NK-92 treated with Interleukin-12 subunit alpha and Interleukin-12 subunit beta, amount 100 ng/mL, for 24 hours (cell line): ENCODE measurements at places on chromosomes 7 and 10.

- no peak for DNase-seq
Observed at GRCh38 chr7:146359176-146359575, 242.6 kb downstream of the CNTNAP2 start.

GRCh38 chr7:69661342-69661741, 63.1 kb downstream of the AUTS2 start:
- no peak for DNase-seq

DNA sequence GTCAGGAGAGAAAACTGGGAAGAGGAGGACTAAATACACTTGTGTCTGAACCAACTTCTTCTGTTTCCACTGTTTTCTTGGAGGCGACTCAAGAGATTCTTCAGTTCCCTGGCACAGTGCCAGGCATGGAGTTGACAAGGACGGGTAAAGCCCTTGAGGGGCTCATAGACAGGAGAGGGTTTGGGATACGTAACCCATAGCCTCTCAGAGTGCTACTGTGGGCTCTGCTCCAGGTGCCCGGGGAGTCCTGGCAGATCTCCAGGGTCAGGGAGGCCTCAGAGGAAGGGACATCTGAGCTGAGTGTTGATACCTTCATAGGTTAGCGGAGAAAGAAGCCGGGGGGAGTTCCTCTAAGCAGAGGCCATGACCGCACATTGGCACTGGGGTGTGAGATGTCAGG, 42.0 kb downstream of the GALNT17 start:
- DNase-seq, result no peak

- DNase-seq, result no peak
Observed at GRCh38 chr7:101936611-101937231, 119.3 kb downstream of the CUX1 start.
